Activated CD8-positive, alpha-beta memory T cell treated with anti-CD3 and anti-CD28 coated beads for 48 hours (primary cell): ENCODE measurements at places on chromosomes 3 and 15.

- DNase-seq: no peak
Observed at GRCh38 chr3:112096176-112096575, 10.0 kb downstream of the C3orf52 start.

DNA sequence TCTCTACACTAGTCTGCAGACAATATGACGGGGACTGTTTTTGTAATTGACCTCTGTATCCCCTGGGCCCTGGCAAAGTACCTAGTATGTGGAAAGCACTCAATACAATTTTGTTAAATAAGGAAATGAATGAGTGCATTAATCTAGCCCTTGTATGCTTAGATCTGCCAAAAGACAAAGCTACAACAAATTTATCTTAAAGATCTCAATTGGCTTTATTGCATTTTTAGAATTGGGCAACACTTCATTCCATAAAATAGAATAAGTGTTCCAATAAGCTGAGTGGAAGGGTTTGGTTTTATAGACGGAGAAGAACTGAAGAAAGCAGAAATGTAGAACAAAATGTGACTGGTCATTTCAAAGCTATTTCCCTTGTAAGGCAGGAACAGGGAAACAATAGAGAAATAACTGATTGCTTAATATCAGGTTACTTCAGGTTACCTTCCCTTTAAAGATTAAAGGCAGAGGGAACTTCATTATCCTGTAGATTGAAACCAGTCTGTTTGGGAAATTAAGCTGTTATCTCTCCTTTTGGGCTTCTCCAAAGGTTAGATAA is 108.3 kb upstream of the MME start:
- DNase-seq: no peak

GRCh38 chr3:152123457-152123856 is 145.3 kb upstream of the MBNL1 start:
- DNase-seq: no peak

DNA sequence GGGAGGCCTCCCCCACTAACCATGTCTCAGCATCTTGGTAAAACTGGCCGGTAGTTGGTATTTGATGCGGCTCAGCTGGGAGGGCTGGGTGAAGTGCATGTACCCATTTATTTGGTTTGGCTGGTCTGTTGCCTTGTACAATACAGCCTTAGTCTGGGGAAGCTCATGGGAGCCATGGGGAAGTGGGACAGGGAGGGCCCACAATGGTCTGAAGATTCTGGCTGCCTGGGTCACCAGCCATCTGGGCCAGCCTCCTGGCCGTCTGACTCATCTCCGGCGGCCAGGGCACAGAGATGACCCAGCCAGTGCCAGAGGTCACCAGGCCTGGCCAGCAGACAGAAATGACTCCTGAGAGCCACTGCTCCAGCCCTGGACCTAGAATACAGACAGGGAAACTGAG is 51.6 kb upstream of the SMAD6 start:
- DNase-seq: no peak

GRCh38 chr15:47997195-47998080 is 123.4 kb upstream of the SLC24A5 start:
- no peak for DNase-seq

- DNase-seq: no peak
Observed at GRCh38 chr3:24202071-24202470, 257.0 kb downstream of the NR1D2 start.

- no peak for DNase-seq
Observed at GRCh38 chr15:77889009-77889806, 188.3 kb downstream of the TBC1D2B start.

DNA sequence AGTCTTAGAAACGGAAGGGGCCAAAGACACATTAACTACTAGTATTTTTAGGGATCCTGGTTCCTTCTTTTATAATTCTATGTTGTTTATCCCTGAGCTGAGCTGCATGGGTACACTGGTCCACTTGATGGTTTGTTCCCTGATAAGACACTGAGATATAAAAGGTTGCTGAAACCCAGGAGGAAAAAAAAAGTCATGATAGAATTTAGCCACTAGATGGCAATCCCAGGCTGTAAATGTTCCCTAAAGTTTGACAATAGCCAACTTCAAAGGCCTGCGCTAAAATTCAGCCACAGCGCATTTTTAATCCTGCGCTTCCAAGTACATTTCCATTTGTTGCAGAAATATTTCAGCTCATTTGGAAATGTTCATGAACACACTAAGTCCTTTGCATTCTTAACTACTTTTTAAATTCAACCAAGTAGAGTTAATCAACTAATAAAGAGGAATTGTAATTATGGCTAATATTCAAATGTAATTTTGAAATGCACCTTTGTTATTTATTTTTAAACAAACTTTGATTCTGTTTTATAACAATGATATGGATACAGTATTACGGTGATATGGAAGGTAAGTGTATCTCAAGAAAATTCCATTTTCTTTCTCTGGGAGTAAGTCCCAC is 249.3 kb upstream of the FEZF2 start:
- no peak for DNase-seq

- no peak for DNase-seq
Observed at GRCh38 chr3:43096761-43097160, 9.1 kb downstream of the POMGNT2 start.

GRCh38 chr15:73677733-73678132 is 6.5 kb upstream of the CD276 start:
- DNase-seq: no peak
